LHCN-M2 (cell line): ENCODE measurements at places on chromosomes 13 and 19. TPM values are rescaled to one million over a fixed set of nuclear protein-coding genes. Genes with fewer than 3 reads are reported as not detected.
A peak's percentile ranks its signal among the peaks of the same experiment; 100 is the strongest.

DNA sequence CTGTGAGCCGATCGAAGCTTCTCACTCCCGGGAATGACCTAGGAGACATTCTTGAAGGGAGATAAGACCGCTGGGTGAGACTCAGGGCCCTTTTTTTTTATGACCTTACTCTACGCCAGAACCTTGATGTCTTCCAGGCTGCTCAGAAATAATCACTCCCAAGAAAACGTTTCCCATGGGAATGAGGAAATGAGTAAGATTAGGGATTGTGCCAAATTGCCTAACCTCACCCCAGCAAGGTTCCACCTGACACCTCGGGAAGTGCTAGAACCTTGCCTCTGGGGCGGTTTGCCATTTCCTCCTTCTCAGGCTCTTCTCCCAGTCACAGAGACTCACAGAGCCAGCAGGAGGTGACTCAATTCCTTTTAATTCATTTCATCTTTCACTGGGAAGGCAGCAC lies 2.3 kb downstream of the SLC46A3 start:
- peak; percentile 72 for DNase-seq

DNA sequence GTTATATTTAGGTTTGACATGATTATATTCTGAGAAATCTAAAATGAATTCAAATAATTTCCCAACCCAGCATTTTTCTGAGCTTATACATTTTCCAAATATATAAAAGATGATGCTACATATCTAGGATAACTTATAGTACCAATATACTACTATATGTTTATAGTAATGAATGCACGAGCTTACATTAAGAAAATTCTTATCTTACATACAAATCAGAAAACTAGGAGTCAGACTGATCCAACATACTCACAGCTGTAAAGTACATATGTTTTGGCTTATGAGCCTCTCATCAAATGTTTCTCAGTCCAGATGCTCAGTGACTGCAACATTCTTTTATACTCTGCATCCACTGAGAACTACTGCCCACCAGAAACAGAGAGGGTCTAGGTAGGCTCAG lies 491.3 kb upstream of the KLF12 start:
- DNase-seq, result no peak

GRCh38 chr19:4234142-4234861 lies 5.0 kb downstream of the EBI3 start:
- DNase-seq, result no peak

- DNase-seq, result peak; percentile 45
Measured at GRCh38 chr19:23415561-23416191, 20.4 kb upstream of the ZNF91 start.

- DNase-seq, result peak; percentile 39
Measured at GRCh38 chr13:26561651-26562511, 4.4 kb downstream of the WASF3 start.

Gene TLE6
- total RNA-seq, result 0.40 TPM in 1 of 2 replicates, not detected in the other

Gene ACP7
- 0.13 and 0.29 TPM in 2 replicates for total RNA-seq

Gene TEX29
- total RNA-seq, result not detected in 2 replicates
